ENCODE measurements at places on chromosomes 4 and X.

GRCh38 chr4:100963627-100964026 is 383.7 kb downstream of the PPP3CA start:
- DNase-seq = no peak

DNA sequence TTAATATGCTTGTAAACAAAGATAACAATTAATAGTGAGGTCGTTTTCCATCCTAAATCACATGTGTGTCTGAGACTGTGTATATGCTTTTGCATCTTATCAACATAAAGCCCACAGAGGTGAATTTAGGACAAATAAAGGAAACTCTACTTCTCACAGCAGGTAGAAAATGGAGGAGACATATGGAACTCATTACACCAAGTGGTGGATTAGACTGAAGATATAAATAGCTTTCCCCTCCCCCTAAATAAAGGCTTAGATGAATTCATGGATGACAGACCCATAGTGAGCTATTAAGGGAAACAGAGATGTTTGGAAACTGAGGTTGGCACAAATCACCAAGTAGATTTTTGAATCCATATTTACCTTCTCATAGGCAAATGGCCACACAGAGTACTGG is 79.7 kb downstream of the GRIA3 start:
- DNase-seq = no peak

- no peak for DNase-seq
Observed at GRCh38 chr4:88143504-88143903, 14.9 kb downstream of the ABCG2 start.

DNA sequence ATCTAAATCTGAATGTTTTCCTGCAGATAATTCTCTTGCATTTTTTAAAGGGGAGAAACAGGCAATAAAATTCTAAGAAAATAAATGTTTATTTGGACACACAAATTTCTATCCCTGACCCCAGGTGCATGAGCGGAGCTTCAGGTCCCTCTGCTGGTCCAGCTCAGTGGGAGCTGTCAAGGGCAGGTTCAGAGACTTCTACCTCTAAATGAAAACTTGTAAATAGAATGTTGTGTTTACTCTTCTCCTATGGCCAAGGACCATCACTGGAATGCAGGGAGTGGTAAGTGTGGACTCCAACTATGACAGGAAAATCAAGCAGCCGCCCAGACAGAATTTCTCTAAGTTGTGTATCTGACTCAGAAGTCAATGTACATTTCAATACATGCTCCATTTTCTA is 148.6 kb upstream of the TTC29 start:
- no peak for DNase-seq

GRCh38 chr4:67087897-67088296 is 457.4 kb downstream of the CENPC start:
- DNase-seq = no peak

DNA sequence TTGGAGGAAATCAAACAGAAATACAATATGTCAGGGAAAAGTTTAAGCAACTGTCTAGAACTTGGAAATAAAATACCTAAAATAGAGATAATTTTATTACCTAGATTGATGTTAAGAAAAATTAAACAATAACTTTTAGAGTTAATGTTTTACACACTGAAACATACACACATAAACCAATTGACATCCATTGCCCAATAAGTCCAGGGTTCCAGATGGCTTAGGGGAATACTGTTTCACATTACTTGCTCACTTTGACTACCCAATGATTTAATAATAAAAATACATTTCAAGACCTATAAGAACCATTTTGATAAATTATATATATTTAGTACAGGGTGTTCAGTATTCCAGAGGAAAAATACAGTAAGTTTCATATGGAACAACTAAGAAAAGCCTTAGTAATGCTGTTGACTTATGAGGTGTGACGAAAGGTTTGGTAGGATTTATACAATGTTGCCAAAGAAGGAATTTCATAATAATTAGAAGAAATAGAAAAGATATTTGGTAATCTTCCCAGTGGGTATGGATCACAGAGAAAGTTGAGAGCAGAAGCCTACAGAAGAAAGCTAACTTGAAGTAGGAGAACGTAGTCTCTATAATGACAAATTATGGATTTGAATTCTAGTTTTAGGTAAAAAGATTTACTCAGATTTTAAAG is 23.0 kb upstream of the UGT2B4 start:
- DNase-seq = no peak

- DNase-seq = no peak
Observed at GRCh38 chrX:111191598-111191997, 78.7 kb downstream of the CAPN6 start.

DNA sequence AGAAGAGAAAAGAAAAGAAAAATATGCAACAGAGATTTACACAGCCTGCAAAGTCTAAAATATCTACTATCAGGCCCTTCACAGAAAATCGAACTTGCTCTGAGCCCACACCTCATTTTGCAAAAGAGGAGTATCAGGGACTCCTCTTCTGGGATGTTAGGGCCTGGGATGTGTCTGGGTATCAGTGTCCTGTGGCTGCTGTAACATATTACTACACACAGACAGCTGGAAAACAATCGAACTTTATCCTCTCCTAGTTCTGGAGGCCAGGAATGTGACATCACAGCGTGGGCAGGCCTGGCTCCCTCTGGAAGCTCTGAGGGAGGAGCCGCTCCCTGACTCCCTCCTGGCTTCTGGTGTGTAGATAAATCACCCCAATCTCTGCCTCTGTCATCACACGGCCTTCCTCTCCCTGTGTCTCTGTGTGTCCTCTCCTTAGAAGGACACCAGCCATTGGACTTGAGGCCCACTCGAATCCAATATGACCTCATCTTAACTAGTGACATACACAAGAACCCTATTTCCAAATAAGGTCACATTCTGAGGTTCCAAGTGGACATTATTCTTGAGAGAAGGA is 52.9 kb downstream of the PPP2R2C start:
- DNase-seq = no peak

- DNase-seq = no peak
Observed at GRCh38 chr4:176631611-176632010, 161.1 kb downstream of the VEGFC start.

Measured in esophagus squamous epithelium (tissue), 5 donors.